ENCODE measurements at places on chromosomes 5 and 9.

GRCh38 chr5:11261241-11261640 is 500.2 kb upstream of the DAP start:
- no peak for DNase-seq

- DNase-seq: no peak
Measured at GRCh38 chr5:152462021-152462721, 57.1 kb upstream of the NMUR2 start.

DNA sequence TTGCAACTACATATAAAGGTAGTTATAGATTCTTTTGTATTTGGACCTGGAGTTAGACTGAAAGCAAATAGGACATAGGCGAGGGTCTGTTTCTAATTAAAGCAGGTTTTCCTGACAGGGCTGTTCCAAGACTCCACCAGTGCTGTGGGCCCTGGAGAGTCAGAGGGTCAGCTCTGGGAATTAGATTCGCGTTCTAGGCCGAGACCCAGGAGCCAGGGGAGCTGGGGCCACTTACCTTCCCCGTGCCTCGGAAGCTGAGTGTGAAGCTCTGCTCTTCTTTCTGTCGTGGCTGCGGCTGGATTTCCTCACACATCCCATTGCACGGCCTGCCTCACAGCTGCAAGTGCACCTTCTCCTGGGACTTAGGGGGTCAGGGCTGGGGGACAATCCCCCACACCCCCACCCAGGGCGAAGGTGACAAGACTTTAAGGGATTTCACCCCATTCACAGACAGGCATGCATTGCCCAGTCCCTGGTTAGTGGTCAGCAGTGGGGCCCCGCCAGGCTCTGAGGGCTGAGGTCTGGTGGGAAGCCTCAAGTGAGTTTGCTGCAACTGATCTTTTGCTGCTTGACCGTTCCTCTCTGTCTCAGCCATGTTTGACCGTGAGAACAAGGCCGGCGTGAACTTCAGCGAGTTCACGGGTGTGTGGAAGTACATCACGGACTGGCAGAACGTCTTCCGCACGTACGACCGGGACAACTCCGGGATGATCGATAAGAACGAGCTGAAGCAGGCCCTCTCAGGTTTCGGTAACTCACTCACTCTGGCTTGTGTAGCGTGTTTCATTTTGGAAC is 15.3 kb upstream of the AHRR start:
- DNase-seq: no peak

GRCh38 chr5:178449163-178450070 is 140.8 kb downstream of the COL23A1 start:
- DNase-seq: no peak

DNA sequence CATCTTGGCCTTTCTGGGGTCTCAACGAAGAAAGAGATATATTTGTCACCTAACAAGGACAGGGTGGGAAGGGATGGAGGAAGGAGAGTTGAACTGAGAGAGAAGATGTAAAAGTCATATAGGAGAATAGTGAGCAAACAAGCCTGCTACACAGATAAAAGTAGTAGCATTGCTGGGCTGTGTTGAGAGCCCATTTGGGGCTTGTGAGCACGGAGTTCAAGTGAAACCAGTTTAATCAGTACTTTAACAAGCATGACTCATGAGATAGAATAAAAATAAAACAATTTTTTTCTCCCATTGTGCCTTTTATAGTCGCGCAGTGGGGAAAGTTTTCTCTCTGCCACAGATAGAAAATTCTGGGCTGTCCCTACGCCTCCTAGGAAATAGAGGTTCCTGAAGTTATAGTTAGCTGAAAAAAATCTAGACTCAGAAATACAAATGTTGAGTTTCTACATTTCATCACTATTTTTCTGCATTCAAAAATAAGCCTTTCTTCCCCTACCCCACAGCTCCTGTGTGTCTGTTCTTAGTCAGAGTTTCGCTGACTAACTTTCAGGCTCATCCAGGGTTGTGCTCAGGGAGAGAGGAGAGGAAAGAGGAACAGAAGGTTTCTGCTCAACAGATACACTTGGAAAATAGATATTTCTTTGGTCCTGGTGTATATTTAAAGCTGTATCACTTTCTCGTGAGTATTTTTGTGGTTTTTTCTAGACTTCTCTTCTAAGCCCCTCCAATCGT is 395.8 kb upstream of the ADAMTSL1 start:
- no peak for DNase-seq

GRCh38 chr5:79318935-79319614 is 83.1 kb downstream of the JMY start:
- DNase-seq: no peak

- DNase-seq: no peak
Measured at GRCh38 chr9:73166468-73166867, 14.8 kb downstream of the ANXA1 start.

DNA sequence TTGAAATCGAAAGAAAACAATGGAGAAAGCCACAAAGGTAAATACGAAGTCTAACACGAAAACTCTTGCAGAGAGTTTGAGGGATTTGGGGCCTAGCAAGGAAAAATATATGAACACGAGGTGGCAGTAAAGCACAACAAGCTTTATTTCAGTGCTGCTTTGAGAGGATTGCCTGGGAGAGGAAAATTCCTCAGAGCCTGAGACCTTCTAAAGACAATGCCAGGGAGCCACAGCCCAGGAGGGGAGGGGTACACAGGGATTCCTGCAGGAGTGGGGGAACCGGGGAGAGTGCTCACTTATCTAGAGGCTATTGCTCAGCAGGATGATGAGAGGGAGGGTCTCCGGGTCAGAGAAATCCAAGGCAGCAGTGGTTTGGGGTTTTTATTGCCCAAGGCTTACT is 134.9 kb upstream of the ADCY2 start:
- no peak for DNase-seq

GRCh38 chr5:111252799-111253545 is 28.8 kb downstream of the CAMK4 start:
- DNase-seq: no peak

GRCh38 chr9:114930056-114930812 is at the start of gene TNFSF8:
Gene TNFSF8, minus strand, starts transcription at chr9:114930591. Its CDS starts 288 bp downstream, at chr9:114930303.
- peak; percentile 65 for DNase-seq

GRCh38 chr9:87812375-87813118 is 70.1 kb upstream of the SPATA31E1 start:
- no peak for DNase-seq

GRCh38 chr5:5192681-5193080 is 52.6 kb downstream of the ADAMTS16 start:
- no peak for DNase-seq

DNA sequence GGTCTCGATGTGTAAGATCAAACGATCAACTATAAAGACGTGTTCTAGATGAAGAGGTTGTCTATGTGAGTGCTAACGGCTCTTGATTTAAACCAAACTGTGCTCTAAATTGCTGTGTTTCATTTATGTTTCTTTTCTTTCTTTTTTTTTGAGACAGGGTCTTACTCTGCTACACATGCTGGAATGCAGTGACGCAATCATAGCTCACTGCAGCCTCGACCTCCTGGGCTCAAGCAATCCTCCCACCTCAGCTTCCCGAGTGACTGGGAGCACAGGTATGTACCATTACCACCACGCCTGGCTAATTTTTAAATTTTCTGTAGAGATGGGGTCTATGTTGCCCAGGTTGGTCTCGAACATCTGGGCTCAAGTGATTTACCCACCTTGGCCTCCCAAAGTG is 24.0 kb upstream of the RNF130 start:
- no peak for DNase-seq

Data from effector memory CD8-positive, alpha-beta T cell (primary cell).